Left forelimb (tissue), 1 donor: ENCODE measurements at places on chromosomes 7 and 10.

GRCh38 chr10:79446758-79447084 lies 1.3 kb upstream of the ZCCHC24 start:
- no peak for DNase-seq

- DNase-seq: no peak
Observed at GRCh38 chr7:85343484-85343883, 156.6 kb upstream of the SEMA3D start.

DNA sequence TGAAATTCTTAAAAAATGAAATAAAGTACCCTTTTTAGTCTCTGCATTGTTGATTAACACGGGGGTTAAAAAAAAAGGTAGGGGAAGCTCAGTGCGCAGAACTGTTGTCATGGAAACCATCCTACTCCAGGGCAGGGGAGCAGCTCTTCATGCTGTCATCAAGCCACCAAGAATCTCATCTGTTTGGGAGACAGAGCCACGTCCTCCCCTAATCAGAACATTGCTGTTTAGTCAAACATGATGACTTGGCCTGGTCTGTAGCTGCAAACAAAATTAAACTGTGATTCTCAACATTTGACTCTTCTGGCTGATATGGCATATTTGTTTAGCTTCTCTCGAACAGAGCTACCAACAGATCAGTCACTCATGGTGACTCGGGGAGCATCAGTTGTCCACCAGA lies 254.4 kb upstream of the KLF14 start:
- no peak for DNase-seq

- no peak for DNase-seq
Observed at GRCh38 chr7:3538041-3538440, 237.0 kb downstream of the SDK1 start.

DNA sequence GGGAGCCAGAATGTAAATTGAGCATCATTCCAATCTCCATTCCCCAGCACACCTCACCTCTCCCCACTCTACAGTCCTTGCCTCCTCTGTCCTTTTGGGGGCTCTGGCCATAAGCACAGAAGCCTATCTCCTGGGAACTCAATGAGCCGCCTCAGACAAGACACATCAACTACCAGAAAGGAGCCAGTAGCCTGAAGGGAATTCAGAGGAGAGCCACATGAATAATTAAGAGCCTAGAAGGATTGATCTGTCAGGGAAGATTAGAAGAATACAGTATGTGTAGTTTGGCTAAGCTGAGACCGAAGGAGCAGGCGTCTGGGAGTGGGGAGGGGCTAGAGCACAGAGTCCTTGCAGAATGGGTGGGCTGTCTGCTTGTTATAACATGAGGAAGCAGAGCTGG lies 31.2 kb downstream of the FRMD4A start:
- no peak for DNase-seq

- DNase-seq: no peak
Observed at GRCh38 chr10:86034710-86035109, 331.9 kb downstream of the GRID1 start.

DNA sequence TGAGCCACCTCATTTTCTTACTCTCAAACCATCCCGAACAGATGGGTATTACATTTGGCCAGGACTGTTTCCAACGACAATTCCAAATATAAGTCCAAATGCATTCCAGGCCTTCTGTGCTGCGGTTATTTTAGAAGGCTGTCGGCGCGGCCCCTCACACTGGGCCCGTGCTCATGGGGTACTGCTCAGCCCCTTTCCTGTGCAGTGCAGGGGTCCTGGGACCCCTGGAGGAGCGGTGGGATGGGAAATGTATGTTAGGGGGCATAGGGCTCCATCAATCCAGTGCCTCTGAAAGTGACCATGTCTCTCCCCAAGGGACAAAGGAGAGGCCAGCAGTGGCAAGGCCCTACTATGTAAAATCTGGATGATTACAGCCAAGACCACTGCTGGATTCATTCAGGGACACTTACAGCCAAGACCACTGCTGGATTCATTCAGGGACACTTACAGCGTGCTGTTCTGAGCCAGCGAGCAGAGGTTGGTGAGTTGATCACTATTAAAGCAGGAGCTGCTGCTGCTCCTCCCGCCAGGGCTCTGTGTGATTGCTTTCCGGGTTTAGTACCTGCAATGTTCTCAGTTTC lies 66.3 kb downstream of the CHST15 start:
- no peak for DNase-seq

DNA sequence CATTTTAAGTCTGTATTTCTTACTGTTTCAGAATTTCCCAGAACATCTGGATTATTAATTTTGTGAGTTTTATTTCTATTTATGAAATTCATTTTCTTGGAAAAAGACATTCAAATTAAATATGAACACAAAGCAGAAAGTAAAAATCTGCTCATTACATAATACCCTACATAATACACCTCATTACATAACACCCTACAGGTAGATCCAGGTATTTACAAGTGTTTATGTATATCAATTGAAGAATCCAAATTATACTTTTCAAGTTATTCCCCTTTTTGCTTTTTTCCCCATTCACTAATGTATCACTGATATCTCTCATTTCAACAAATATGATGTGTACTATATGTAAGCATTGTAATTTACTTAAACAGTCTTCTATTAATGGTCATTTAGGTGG lies 129.1 kb downstream of the USP6NL start:
- no peak for DNase-seq
